ENCODE measurements at places on chromosomes 11 and 22.

DNA sequence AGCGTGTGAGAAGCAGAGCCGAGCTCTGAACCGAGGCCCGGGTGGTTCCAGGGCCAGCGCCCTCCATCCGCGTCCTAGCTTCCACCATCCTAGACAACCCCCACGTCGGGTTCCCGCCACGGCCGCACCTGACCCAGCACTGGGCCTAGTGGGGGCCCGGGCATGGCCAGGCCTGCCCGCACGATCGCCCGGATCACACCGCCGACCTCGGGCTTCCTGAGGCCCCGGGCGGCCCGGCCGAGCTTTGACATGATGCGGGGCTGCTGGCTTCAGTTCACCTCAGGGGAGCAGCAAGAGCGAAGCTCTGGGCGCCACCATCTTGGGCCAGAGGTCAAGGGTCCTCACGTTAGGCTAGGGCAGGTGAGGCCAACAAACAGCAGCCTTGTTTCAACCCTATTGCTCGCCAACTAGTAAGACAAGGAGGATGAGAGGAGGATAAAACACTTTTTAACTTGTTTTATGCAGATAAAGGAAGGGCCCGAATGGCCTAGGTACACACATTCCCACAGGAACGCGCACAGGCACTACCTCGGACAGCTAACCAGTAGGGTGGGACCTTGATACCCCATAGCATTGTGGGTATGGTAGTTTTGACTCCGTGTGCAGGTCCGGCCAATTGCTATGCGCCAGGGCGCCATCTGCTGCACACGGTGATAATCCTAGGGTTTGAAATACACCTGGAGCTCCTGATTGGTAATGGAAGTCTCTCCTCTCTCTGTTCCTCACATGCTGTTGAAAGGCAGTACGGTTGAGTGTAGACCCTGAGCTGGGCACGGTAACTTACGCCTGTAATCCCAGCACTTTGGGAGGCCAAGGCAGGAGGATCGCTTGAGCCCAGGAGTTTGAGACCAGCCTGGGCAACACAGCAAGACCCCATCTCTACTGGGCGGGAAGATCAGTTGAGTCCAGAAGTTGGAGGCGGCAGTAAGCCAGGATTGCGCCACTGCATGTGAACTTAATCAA lies at the start of gene MRPL11:
TSS of gene MRPL11 (minus strand) at position 345 of the 963 bp plus-strand sequence. CDS start at position 251, 94 bp downstream.
- DNase-seq = peak; percentile 87

GRCh38 chr11:27757953-27758352 lies 57.7 kb upstream of the BDNF start:
- no peak for DNase-seq

DNA sequence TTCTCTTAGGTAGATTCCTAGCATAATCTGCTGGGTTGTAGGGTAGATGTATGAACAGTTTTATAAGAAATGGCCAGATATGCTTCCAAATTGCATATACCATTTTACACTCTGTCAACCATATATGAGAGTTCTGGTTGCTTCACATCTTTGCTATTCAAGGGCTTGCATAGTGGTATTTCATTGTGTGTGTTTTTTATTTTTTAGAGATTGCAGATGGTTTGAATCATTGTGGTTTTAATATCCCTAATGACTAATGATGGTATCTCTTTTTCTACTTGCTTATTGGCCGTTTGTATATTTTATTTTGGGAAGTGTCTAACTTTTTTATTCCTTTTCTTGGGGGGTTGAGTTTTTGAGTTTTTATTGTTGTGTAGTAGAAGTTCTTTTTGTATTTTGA lies 26.9 kb downstream of the RNF214 start:
- DNase-seq = no peak

DNA sequence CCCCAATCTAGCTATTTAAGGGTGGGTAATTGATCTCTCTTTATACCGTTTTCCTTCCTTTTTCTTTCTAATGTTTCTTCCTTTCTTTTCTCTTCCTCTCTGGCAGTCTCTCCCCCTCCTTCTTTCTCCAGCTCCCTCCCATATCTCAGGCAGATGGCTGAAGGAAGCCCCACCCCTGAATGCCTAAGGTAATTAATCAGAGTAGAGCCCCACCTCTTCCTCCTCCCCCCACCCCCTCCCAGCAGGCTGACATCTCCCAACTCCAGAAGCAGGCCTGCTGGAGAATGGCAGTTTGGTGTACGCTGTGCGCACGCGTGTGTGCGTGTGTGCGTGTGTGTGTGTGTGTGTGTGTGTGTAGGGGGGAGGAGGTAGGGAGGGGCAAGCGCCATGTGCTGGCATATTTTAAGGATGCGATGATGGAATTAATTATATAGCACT lies 122.6 kb downstream of the APOL5 start:
- DNase-seq = peak; percentile 85

GRCh38 chr22:33894515-33894914 lies 25.8 kb downstream of the LARGE1 start:
- DNase-seq = no peak

- DNase-seq = no peak
These were observed 156.7 kb upstream of the PLET1 start for GRCh38 chr11:112417339-112417738.

- no peak for DNase-seq
These were observed 14.3 kb downstream of the CARD10 start for GRCh38 chr22:37504964-37505363.
